Muscle of leg (tissue), 16 donors: ENCODE measurements at places on chromosomes 16 and 17.

DNA sequence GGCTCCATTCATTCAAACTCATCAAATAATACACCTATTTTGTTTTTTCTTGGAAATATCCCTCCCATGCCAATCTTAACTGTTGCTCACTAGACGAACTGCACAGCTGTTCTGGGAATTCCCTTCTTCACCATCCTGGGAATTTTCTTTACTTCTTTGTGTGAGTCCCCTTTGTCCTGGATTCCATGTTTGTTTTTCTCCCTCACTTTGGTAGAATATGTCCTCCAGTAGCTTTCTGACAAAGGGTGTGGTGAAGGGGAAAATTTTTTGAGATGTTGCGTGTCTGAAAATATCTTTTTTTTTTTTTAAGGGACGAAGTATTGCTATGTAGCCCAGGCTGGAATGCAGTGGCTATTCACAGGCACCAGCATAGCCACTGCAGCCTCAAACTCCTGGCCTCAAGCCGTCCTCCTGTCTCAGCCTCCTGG is 17.2 kb upstream of the UTP6 start:
- no peak overlapping the region for H3K27ac ChIP-seq
- no peak for DNase-seq
- no peak overlapping the region for H3K4me3 ChIP-seq

DNA sequence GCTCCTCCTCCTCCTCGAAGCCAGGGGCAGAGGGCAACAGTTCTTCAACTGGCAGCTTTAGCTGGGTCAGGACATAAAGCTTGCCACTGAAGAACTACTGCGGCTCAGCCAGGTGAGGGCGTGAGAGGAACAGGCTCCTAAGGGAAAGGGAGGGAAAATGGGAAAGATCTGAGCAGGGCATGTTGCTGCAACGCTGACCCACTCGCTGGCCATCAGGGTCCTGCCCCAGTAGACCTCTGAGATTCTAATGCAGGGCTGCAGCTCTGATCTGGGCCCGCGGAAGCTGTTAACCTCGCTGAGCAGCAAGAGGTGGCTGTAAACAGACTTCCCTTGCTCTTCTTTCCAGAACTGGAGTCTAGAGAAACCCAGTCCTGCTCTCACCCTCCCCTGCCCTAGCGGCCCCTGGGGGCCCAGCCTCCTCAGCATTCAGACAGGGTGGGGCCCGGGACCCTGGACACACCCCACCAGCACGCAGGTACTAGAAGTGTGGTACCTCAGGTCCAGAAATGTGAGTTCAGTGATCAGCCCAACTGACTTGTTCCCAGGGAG is 3.8 kb upstream of the TLCD2 start:
- H3K36me3 ChIP-seq = peaks cover 32% of the 10 kb centered on the region
- H3K27ac ChIP-seq = peak overlapping the region; percentile 98
- H3K4me3 ChIP-seq = peak overlapping the region; percentile 89
- H3K4me1 ChIP-seq = peaks cover 67% of the 10 kb centered on the region

DNA sequence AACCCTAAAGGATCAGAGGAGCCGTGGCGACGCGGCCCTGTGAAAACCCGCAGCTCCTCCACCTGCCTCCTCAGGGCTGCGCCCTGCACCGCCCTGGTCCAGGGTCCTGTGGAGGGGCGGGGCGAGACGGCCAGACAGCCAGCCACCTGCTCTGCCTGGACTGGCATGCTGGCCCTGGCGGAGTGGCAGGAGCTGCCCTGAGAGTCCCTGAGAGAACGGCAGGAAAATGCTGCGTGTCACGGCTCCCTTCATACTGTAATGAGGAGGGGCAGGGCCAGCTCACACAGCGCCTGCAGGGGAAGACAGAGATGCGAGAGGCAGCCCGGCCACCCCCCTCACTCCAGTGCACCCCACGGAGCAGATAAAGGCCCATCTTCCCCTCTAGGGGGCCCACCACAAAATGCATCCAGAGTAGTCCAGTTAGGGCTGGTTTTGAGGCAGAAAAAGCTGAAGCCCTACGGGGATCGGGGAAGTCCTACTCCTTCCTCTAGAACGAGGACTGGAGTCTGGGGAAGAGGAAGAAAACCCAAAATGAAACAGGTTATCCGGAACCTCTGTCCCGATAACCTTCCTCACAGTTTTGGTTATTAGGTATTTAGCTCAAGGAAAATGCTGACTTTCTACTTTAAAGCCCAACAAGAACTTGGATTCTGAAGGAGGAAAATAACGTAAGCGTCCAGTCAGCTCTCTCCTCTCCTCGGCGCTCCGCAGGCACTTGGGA is 97.6 kb upstream of the DNAH17 start:
- H3K36me3 ChIP-seq = peaks cover 56% of the 10 kb centered on the region
- no peak overlapping the region for H3K27ac ChIP-seq
- no peak overlapping the region for H3K4me3 ChIP-seq
- no peak for DNase-seq

GRCh38 chr16:79386299-79386698 is 214.2 kb downstream of the MAF start:
- H3K4me1 ChIP-seq = peaks cover 4% of the 10 kb centered on the region
- no peaks in the 10 kb centered on the region for H3K27me3 ChIP-seq
- H3K4me3 ChIP-seq = no peak overlapping the region

DNA sequence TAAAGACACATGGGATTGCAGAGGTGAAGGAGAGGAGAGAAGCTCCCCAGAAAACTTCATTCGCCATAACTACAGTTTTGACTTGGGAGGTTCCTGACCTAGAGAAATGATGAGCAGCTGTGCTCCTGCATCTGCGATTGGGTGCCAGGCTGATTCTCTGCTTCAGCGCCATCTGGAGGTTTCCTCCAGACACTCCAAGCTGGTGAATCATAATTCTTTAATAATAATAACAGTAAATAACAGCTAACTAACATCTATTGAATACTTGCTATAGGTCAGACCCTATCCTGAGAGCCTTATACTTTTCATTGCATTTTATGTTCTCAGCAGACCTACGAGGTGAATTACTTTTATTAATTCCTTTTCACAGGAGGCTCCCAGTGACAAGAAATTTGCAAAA is 575.8 kb downstream of the TOX3 start:
- DNase-seq = no peak
- H3K27me3 ChIP-seq = no peaks in the 10 kb centered on the region
- H3K27ac ChIP-seq = no peak overlapping the region
